Body of pancreas (tissue), 4 donors: ENCODE measurements at places on chromosomes 3 and 15. TPM values are rescaled to one million over a fixed set of nuclear protein-coding genes. Genes with fewer than 3 reads are reported as not detected.

DOCK3 gene
- not detected for total RNA-seq

DNA sequence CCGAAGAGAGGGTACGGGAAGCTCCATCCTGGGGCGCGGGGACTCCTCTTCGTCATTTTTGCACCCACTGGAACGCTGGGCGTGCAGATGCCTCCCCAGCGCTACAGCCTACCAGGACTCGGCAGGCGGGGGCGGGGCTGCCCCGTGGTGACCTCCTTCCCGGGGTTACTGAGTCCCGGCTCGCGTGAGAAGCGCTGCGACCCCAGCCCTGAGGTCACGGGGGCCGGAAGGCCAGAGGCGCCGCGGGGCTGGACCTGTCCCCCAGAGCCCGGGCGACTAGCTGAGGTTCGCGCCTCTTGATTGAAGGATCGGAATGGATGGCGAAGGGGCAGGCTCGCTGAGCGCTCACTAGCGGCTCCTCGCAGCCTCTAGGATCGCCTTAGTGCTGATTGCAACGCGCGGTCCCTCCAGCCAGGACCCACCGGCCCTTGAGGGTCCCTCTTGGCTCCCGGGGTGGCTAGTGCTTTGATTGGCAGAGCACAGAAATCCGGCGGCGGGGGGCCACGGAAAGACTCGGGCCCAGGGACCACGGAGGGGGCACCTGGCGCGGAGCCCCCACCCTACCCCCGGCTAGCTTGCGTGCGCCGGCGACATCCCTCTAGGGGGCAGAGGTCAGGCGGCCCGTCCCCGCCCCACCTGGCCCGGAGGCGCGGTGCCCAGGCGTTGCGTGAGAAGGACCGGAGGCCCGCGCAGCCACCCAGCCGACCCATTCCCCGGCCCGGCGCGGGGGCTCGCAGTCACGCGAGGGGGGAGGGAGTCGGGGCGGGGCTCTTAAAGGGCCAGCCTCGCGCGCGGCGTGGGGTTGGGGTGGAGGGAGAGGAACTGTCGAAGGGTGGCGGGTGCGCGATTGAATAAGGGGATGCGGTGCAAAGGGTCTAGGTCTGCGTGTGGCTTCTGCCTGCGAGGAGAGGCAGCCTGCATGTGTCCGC, 781 bp upstream of the CYP1A1 start:
- peak; percentile 19 for DNase-seq
- H3K27ac ChIP-seq, result peak overlapping the region; percentile 30
- peak overlapping the region; percentile 12 for H3K4me3 ChIP-seq
- H3K36me3 ChIP-seq, result no peaks in the 10 kb centered on the region

DNA sequence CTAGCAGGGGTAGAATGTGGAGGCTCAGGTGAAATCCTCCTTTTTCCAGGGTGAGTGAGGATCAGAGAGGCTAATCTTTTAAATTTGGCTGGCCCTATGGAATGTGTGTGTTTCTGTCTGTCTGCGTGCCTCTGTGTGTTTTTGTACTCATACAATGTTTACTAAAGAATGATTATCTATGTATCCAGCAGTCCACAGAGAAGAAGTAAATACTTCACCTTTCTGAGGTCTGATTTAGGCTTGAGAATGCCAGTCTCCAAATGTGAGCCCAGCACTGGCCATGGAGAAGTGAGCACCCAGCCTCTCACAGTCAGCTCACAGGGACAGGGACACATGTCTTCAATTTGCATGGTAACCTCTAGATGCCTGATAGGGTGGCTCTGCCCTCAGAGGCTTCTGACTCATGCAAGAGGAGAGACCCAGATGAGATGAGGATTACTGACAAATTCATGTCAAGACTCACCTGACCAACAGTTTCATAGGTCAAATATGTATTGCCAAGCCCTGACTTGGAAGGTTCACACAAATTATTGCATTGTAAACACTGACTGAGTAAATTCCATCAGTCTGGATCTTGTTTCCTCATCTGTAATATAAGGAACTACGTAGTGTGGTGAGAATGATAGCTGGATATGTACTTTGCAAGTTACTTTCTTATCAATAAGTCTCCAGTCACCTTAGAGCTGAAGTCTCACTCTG, 31.0 kb downstream of the ENTPD3 start:
- DNase-seq, result no peak
- no peaks in the 10 kb centered on the region for H3K27me3 ChIP-seq
- H3K36me3 ChIP-seq, result no peaks in the 10 kb centered on the region
- H3K4me1 ChIP-seq, result peaks cover 7% of the 10 kb centered on the region

- H3K36me3 ChIP-seq, result no peaks in the 10 kb centered on the region
- H3K27me3 ChIP-seq, result no peaks in the 10 kb centered on the region
- no peak for DNase-seq
- H3K27ac ChIP-seq, result no peak overlapping the region
- H3K4me1 ChIP-seq, result no peaks in the 10 kb centered on the region
Observed at GRCh38 chr3:94402126-94402525, 339.3 kb downstream of the NSUN3 start.
